Sigmoid colon (tissue), 7 donors: ENCODE measurements at places on chromosomes 5 and 9. TPM values are rescaled to one million over a fixed set of nuclear protein-coding genes. Genes with fewer than 3 reads are reported as not detected.
A peak's percentile ranks its signal among the peaks of the same experiment; 100 is the strongest.

- DNase-seq: no peak
These were observed 114.9 kb upstream of the SLC25A48 start for GRCh38 chr5:135719428-135720063.

GRCh38 chr9:113626735-113627495, 163.4 kb downstream of the RGS3 start:
- DNase-seq: peak; percentile 91

DNA sequence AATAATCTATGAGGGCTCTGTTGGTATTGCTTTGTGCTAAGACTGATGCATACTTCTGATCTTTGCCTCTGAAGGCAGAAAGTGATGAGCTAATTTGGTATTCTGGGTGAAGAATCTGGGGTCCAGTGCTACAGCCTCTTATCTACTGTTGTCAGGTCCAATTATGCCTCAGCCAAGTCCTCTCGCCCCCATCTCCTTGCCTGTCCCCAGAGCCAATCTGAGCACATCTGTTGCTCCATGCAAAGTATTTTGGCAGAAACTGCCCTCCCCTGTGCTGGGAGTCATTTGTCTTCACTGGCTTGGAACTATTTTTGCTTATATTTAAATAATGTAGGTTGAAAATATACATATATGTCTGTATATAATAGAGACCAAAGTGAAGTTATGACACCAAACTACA, 23.4 kb downstream of the LSM11 start:
- DNase-seq: no peak

DNA sequence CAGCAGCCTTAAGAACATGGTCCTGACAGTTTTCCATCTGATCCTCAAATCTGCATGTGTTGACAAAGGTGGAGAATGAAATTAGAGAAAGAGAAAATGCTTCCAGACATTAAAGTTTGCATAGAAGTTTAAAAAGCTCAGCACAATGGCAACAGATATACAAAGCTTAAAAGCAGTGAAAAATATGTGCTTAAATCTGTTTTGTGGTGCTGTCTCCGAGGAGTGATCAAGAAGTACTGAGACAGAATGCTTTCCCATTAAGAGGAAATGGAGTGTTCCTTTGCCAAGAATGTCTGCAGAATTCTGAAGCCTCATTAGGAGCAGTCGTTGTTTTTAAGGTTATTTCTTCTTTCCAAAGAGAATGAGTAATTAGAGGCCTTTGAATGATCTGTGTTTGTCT, 131.4 kb downstream of the MCTP1 start:
- no peak for DNase-seq

GRCh38 chr5:172492097-172492840, 37.9 kb upstream of the SH3PXD2B start:
- DNase-seq: no peak

DNA sequence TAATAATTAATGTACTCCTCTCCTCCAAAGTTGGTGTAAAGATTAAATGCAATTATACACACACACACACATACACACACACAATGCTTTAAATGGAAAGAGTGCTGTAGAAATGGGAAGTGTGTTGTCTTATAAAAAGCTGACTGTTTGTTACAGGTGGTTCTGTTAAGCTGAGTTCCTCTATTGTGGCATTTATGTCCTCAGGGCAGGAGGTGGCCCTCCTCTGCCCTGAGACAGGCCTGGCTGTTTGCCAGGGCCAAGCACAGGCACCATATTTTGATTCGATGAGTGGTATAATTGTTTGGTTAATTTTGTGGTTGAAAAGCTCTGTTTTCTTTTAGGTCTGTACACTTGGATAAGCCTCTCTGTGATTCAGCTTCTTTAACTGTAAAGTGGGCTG, 573.9 kb downstream of the KIF4B start:
- no peak for DNase-seq

- DNase-seq: no peak
These were observed 548.6 kb downstream of the CSNK1G3 start for GRCh38 chr5:124060413-124061067.

Gene SWI5
- total RNA-seq: 18.0 TPM

Gene SPATA31A3
- total RNA-seq: not detected

DNA sequence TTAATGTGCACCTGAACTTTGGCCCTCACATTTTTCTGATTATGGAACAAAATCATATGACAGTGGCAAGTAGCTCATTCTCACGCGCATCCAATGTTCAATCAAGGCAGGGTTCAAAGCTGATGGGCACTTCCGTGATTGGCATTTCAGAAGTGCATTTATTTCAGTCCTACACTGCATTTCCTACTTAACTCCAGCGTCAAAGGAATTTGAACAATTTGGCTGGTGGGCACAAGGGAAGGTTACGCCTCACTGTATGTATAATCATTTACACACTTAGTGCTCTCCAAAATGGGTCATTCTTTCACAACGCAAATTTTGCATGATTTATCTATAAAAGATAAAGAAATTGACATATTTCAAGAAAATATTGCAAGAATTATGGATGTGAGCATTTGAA, 167.9 kb upstream of the VLDLR start:
- DNase-seq: no peak

DNA sequence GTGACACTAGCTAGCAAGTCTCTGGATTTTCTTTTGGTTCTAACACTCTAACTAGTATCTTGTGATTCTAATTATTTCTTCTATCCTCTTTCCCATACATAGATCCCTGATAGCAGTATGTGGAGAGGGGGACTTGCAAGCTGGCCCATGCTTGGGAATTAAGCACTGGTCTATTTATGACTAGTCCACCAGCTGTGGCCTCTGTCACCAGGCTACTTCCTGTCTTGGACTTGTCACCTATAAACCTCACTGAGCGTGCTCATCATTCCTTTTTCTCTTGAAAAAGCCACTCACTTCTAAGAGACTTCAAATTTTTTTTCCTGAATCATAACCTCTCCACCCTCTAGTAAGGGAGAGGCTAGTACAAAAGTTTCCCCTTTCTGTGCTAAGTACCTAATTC, 32.3 kb upstream of the MAMDC2 start:
- no peak for DNase-seq

Gene TAS2R1
- not detected for total RNA-seq

Gene FYB1
- 8.6 TPM for total RNA-seq

DNA sequence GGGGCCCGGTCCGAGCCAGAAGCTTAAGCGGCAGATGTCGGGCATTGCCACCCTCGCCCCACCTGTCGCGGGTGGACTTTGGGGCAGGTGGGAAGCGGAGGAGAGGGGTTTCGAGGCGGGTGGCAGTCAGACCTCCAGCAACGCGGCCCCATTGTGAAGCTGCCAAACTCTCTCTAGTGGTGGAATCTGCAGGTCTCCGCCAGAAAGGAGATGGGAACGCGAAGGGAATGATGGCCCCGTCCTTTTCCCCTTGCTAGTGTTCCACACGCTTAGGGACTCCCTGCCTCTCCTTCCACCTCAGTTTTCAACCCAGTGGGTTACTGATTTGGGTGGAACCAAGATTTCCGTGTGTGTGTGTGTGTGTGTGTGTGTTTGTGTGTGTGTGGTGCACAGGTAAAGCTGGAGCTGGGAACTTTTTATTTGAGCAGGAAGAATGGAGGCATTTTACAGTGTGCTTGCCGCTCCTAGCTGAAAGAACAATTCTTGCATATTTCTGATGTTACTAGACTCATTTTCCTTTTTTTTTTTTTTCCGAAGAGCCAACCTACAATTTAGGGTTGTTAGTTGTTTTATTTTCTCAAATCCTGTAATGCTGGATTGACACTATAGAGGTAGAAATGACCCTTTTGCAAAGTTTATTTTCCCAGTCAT, 1.3 kb downstream of the MACIR start:
- peak; percentile 65 for DNase-seq

Gene FBXL7
- total RNA-seq: 21.2 TPM

- DNase-seq: no peak
These were observed 261.1 kb downstream of the MED10 start for GRCh38 chr5:6117212-6117611.

Gene PCDHB10
- 6.2 TPM for total RNA-seq

Gene AK1
- total RNA-seq: 41.0 TPM

DNA sequence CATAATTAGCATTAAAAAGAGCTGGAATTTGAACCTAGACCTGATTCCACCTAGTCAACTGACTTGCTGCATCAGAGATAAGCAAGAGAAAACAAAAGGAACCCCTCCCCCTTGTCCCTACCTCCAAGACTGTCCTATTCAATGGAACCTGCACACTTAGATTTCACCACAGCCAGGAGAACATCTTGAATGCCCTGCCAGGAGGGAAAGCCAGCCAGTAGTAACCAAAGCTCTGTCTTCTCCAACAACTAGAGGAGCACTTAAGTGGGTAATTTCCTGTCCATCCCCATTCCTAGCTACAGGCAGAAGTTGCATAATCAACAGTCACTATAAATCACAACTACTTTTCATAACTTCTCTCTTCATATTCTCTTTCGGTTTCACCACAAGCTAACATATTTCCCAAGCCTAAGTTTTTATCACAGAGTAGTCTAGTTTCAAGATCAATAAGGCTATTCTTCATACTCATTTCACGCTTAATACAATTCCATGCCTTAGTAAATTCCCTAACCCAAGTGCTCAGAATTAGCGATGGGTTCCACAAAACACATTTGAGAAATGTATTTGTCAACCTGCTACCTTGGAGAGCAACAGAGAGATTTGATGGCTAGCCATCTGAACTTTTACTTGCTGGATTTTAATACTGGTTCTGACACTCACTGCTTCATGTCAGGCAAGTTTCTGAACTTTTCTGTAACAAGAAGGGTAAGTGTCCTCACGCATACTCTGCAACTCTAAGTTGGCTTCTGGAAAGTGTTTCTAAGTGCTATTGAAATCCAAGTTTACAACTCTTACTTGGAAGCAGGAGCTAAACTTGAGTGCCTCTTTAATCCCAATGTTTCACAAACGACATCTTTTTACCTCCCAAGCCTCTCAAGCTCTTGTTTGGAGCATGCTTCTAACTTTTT, 2.0 kb downstream of the DENND1A start:
- DNase-seq: no peak

- DNase-seq: no peak
These were observed 976.1 kb upstream of the NUDT12 start for GRCh38 chr5:104538734-104539133.

- no peak for DNase-seq
These were observed 170.0 kb downstream of the SEC61B start for GRCh38 chr9:99391937-99392594.

Gene HAVCR1
- total RNA-seq: not detected

- no peak for DNase-seq
These were observed 2.8 kb upstream of the ECM2 start for GRCh38 chr9:92538541-92538940.

Gene UNC13B
- total RNA-seq: 18.9 TPM

DNA sequence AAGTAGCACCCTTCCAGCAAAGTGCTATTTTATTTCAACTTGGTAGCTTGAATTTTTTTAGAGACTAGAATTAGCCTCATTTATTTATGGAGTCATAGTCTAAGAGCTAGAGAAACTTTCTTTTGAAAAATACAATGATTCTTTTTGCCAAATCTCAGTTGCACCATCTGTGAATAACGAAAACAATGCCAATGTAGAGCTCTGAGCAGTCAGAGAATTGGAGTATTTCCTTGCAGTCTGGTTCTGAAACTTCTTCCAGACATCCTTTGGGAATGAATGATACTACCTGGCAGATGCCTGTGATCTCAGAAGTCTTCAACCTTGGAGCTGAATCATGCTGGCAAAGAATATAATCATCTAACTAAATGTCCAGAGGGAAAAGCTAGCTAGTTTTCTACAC, 511.5 kb upstream of the CYLC2 start:
- no peak for DNase-seq

GRCh38 chr9:134855231-134855899, 25.2 kb upstream of the FCN2 start:
- DNase-seq: no peak

DNA sequence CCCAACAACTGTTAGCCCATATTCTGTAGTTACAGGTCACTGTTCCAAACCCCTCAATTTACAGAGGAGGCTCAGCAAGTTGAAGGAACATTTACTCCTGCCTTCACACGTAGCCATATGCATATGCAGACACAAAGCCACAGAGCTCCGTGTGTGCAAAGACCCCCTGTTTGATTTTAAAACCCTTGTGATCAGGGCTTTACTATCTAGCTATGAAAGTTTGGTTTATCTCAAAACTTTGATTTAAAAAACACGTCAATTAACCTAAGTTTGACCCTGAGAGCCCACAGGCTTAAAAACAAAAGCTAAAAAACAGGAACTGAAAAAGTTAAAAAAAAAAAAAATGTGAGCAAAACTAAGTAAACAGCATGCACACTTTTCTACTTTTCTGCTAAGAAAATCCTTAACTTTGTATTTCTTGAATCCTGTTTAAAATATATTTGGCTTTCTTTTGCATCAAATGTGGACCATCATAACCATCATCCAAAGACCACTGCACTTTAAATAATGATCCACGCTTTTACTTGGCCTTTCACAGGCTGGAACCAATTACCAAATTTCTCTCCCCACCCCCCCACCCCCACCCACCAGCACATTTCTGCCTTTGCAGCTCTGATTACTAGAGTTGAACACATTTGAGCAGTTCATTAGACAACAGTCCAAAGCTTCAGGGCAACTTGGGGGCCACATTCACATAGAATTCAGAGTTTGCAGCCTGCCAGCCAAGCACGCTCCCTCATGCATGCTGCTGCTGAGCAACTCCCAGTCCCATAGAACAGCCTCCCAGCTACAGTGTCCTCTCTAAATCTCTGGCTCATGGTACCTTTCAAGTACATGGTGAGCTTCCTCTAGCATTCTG, 128.8 kb upstream of the MAP3K1 start:
- no peak for DNase-seq

GRCh38 chr5:148687427-148687826, 33.1 kb upstream of the HTR4 start:
- no peak for DNase-seq

Gene TMEM252
- not detected for total RNA-seq

DNA sequence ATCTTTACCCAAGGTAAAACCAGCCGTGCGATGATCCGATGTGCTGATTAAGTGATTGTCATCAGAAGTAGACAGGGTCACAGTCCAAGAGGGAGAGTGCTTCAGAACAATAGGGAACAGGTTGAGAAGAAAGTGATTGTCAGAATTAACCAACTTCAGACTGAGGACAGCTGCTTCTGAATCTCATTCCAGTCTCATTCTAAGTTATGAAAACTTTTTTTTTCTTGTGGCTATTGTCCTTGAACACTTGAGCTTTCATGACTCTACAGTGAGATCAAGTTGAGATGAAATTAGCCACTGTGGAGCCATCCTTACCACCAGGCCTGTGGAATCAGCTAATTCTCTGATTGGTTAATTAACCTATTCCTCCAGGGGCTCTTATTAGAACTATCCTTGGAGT, 159.9 kb upstream of the WWC1 start:
- DNase-seq: no peak

Gene NSMF
- 21.8 TPM for total RNA-seq

Gene FRMD3
- total RNA-seq: 5.9 TPM

DNA sequence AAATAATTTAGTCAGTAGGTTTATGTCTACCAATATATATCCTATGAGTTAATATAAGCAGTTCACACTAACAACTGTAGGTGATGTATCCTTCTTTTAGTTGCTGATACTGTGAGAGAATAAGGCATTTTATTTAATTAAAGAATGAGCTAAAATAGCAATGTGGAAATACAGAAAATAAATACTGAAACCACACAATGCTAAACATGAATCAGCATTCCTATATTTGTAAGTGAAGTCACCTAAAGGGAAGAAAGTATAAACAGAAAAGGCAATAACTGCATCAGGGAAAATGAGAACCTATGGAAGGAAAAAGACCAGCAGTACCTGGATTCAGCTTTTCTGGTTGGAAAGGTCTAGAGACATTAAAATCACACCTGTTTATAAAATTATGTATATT, 336.0 kb downstream of the PDE4D start:
- DNase-seq: no peak

GRCh38 chr5:83553000-83553486, 81.5 kb downstream of the VCAN start:
- DNase-seq: peak; percentile 80

Gene ZNF366
- 3.9 TPM for total RNA-seq
